CD4-positive, alpha-beta T cell treated with Interleukin-6 at 100 ng/mL for 8 hours (primary cell): ENCODE measurements at places on chromosomes 12 and 14.

DNA sequence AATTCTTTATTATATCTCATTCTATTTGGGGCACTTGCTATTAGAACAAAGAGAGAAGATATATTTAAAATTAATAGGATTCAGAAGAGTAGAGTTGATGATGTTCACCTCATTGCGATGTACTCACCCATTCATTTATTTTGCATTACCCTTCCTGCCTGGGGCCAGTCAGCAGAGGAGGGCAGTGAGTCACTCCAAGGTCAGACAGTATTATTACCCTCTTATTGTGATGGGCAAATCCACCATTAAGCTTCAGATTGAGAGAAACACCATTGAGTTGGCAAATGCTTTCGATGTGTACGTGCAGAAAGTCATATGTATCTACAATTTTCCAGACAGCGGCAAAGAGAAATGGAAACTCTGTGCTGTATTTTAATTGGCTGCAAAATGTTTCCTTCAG, 134.2 kb downstream of the BICD1 start:
- no peak for DNase-seq

GRCh38 chr12:124336742-124337520, 42.0 kb downstream of the RFLNA start:
- no peak for DNase-seq

- DNase-seq = no peak
Observed at GRCh38 chr12:119327471-119327870, 7.1 kb upstream of the CCDC60 start.

GRCh38 chr14:76698631-76699030, 62.6 kb upstream of the VASH1 start:
- DNase-seq = no peak

DNA sequence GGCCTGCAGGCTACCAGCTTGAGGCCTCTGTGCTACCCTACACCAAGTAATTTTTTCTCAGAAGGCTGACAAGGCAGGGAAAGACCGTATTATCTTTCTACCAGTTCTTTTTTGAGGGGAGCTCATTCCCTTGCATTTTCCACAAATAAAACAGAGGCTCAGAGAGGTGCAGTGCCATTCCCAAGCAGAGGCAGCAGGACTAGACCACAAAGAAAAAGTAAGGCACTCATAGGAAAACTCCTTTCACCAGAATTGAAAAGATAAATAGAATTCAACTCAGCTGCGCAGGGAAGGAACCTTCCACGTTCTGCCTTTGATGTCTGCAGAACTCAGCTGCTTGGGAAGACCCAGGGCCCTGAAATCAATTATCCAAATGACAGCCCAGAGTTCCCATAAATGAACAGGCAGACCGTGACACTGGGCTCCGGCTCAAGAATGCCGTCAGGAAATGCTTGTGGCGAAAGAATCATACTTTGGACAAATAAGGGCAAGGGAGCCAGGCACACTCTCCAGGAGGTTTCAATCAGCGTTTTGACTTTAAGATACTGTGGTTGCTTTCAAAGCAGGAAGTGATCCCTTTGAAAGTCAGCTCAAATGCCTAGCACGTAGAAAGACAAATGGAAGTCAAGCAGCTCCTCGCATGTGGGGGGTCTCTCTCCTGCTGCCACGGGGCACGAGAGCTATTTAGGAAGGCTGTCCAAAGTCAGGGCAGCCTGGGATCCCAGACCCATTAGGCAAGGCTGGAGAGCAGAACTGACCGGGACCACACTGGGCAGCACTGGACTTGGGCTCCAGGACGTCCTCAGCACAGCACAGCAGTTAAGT, 14.0 kb downstream of the KCTD10 start:
- no peak for DNase-seq

- DNase-seq = no peak
Observed at GRCh38 chr12:50820177-50820576, 22.5 kb upstream of the TMPRSS12 start.

DNA sequence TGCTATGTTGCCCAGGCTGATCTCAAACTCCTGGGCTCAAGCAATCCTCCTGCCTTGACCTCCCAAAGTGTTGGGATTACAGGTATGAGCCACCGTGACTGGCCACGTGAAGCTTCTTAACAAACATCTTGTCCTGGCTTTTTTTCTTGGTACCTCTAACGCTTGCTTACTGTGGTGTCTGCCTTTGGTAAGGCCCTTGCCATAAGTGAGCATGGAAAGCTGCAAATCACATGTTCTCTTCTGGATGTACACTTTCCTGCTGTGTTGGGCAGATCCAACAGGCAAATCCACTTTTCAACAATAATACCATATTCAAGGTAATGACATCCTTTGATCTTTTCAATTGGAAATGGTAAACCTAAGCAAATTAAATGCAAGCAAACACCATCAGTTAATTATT, 54.6 kb downstream of the ARF6 start:
- no peak for DNase-seq

DNA sequence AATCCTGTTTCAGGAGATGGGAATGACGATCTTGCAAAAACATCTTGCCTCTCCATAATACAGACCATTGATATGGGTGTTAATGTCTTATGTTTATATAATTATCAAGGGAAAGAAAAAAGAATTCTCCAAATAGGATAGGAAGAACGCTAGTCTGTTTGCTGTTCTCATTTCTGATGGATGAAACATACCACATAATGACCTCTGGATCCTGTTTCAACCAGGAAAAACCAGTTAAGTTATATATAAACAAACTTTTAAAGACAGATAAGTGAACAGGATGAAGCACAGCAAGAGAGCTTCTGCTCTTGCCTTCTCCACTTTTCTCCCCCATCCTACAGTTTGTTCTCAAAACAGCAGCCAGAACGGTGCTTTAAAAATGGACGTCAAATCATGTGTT, 27.8 kb downstream of the COQ6 start:
- DNase-seq = no peak

DNA sequence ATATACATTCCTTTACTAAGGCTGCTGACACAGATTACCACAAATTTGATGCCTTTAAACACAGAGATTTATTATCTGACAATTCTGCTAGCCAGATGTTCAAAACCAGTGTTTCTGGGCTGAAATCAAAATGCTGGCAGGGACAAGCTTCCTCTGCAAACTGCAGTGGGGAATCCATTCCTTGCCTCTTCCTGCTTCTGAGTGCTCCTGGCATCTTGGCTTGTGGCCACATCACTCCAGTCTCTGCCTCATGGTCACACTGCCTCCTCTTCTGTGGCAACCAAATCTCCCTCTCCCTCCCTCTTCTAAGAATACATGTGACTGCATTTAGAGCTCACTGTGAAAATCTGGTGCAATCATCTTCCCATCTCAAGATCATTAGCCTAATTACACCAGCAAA, 235.7 kb downstream of the TTC8 start:
- DNase-seq = no peak

- DNase-seq = no peak
Observed at GRCh38 chr12:114405519-114406271, at the start of gene TBX5. Gene TBX5 (minus strand): TSS chr12:114406144. CDS start chr12:114403898, 2,246 bp downstream.
